ENCODE measurements at places on chromosomes 3 and 15. TPM values are rescaled to one million over a fixed set of nuclear protein-coding genes. Genes with fewer than 3 reads are reported as not detected.

Gene CACNA2D2
- 0.25 TPM for total RNA-seq

Gene HTD2
- 13.2 TPM for total RNA-seq

Gene TP63
- total RNA-seq, result 1.2 TPM

Gene EFCAB12
- total RNA-seq, result 0.14 TPM

Gene RBPMS2
- 9.3 TPM for total RNA-seq

Gene PSTPIP1
- total RNA-seq, result not detected

Gene SGO1
- 27.2 TPM for total RNA-seq

Gene IGDCC3
- 51.2 TPM for total RNA-seq

Gene SEMA7A
- 38.1 TPM for total RNA-seq

Gene KNG1
- total RNA-seq, result 6.7 TPM

Gene PLCH1
- 3.1 TPM for total RNA-seq

DNA sequence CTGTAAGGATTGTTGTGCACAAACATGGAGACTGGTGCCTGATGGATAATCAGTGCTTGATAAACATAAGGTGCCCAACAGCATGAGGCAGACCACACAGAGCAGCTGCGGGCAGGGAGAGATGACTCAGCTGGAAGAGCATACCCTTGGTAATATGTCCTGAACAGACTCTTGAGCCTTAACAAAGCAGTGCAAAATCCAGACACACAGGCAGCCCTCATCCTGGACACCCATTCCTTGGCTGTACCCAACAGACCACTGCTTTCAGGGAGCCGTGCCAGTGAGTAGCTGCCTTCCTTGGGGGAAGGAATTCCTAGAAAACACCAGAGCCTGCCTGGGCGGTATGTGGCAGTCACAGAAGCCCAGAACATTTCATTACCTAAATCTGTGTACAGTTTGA, 156.2 kb downstream of the CLSTN2 start:
- no peak overlapping the region for H3K27ac ChIP-seq
- no peaks in the 10 kb centered on the region for H3K4me1 ChIP-seq
- DNase-seq, result no peak
- no peak overlapping the region for H3K4me3 ChIP-seq

- H3K4me1 ChIP-seq, result no peaks in the 10 kb centered on the region
- H3K27ac ChIP-seq, result no peak overlapping the region
These were observed 391.2 kb upstream of the NECTIN3 start for GRCh38 chr3:110680450-110680849.

DNA sequence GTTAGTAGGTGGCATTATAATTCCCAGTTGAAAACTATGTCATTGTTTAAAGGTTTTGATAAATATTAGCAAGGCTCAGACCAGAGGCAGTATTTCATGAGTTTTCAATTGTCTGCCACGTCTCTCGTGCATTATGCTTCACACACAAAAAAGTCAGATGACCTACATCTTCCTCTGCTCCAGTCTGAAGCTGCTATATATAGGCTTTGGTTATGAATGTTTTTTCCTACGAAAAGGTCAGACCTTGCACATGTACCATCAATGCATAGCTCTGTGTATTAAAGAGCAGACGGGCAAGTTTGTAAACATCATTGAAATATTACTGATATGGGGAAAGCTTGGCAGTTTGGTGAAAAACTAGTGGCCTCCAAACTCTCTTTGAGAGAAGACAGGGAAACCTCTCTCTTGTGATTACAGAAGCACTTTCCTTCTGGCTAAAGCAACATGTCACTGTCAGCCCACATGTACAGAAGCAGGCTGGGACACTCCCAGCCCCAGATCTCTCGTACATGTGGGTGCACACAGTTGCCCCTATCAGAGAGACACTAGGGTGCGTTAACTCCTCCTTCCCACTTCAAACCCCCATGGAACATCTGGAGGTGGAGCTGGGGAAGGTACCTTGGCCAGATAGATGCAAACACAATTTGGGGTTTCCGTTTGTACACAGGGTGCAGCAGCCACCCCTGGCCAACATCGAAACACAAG, 184.0 kb upstream of the BCL6 start:
- no peak overlapping the region for H3K4me3 ChIP-seq
- no peaks in the 10 kb centered on the region for H3K27me3 ChIP-seq
- no peaks in the 10 kb centered on the region for H3K36me3 ChIP-seq

GRCh38 chr15:75049392-75049791, 26.0 kb downstream of the PPCDC start:
- H3K4me3 ChIP-seq, result no peak overlapping the region
- no peaks in the 10 kb centered on the region for H3K36me3 ChIP-seq
- H3K27me3 ChIP-seq, result no peaks in the 10 kb centered on the region
- no peak for DNase-seq
- H3K4me1 ChIP-seq, result peaks cover 13% of the 10 kb centered on the region
- H3K27ac ChIP-seq, result no peak overlapping the region

- peak overlapping the region; percentile 84 for H3K27ac ChIP-seq
- no peaks in the 10 kb centered on the region for H3K36me3 ChIP-seq
- no peak for DNase-seq
- H3K4me1 ChIP-seq, result peaks cover 32% of the 10 kb centered on the region
- no peak overlapping the region for H3K4me3 ChIP-seq
These were observed 127.1 kb downstream of the KCNMB2 start for GRCh38 chr3:178663201-178663934.

DNA sequence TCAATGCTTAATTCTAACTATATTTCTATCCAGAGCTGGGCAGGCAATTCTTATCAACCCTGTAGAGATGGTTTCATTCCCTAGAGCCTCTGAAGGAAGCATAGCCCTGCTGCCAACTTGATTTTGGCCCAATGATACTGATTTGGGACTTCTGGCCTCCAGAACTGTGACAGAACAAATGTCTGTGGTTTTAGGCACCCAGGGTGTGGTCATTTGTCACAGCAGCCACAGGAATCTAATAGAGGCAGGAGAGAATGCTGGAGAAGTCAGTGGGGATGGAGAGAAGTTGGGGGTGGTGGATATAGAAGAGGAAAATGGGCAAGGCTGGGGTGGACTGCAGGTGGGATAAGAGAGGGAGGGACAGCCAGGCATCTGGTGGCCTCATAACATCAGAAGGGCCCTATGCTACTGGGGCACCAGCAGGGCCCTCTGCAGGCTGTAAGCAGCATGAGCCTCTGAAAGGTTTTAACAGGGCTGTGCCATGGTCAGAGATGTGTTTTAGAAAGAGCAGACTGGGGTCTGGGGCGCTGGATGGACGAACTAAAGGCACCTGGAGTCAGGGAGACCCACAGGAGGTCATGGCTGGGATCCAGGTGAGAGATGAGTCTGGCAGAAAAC, 19.8 kb downstream of the MRPS11 start:
- H3K36me3 ChIP-seq, result no peaks in the 10 kb centered on the region
- DNase-seq, result no peak
- H3K4me1 ChIP-seq, result no peaks in the 10 kb centered on the region
- no peak overlapping the region for H3K27ac ChIP-seq
- no peaks in the 10 kb centered on the region for H3K27me3 ChIP-seq

GRCh38 chr3:113242096-113242581, 30.8 kb downstream of the BOC start:
- H3K27me3 ChIP-seq, result no peaks in the 10 kb centered on the region
- H3K4me3 ChIP-seq, result no peak overlapping the region
- no peaks in the 10 kb centered on the region for H3K4me1 ChIP-seq

- no peak overlapping the region for H3K27ac ChIP-seq
- DNase-seq, result no peak
- no peaks in the 10 kb centered on the region for H3K36me3 ChIP-seq
- no peak overlapping the region for H3K4me3 ChIP-seq
These were observed 2.3 kb upstream of the OR4F6 start for GRCh38 chr15:101801048-101801447.

DNA sequence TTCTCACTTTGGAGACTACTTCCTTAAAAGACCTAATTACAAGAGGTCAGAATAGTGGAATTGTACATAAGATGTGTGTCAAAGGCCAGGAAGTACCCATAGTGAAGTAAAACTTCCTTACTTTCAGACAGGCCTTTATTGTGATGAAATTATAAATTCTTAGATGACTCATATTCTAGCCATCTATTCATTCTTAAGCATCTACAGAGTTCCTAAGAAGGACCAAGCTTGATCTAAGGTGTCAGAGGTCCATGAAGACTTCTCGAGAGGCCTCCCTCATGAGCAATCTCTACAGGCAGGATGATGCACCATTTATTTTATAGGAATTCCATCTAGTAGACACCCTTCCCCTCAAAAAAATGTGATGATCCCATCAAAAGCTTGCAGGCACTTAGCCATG, 493.3 kb downstream of the MAGI1 start:
- H3K27ac ChIP-seq, result no peak overlapping the region
- no peaks in the 10 kb centered on the region for H3K36me3 ChIP-seq
- no peak for DNase-seq
- H3K4me1 ChIP-seq, result peaks cover 8% of the 10 kb centered on the region
- H3K27me3 ChIP-seq, result no peaks in the 10 kb centered on the region

- no peak overlapping the region for H3K4me3 ChIP-seq
- H3K4me1 ChIP-seq, result no peaks in the 10 kb centered on the region
- DNase-seq, result no peak
These were observed 103.7 kb downstream of the SV2B start for GRCh38 chr15:91203619-91204203.

GRCh38 chr3:14701676-14702075, 26.7 kb downstream of the C3orf20 start:
- no peak for DNase-seq
- no peaks in the 10 kb centered on the region for H3K4me1 ChIP-seq
- H3K4me3 ChIP-seq, result no peak overlapping the region
- no peak overlapping the region for H3K27ac ChIP-seq

- H3K27me3 ChIP-seq, result no peaks in the 10 kb centered on the region
- DNase-seq, result no peak
- H3K4me3 ChIP-seq, result no peak overlapping the region
- no peak overlapping the region for H3K27ac ChIP-seq
- H3K4me1 ChIP-seq, result no peaks in the 10 kb centered on the region
These were observed 38.8 kb downstream of the TNK2 start for GRCh38 chr3:195869413-195870001.

- no peaks in the 10 kb centered on the region for H3K27me3 ChIP-seq
- H3K4me3 ChIP-seq, result no peak overlapping the region
- no peak overlapping the region for H3K27ac ChIP-seq
- H3K36me3 ChIP-seq, result no peaks in the 10 kb centered on the region
- DNase-seq, result no peak
These were observed 182.9 kb upstream of the FEZF2 start for GRCh38 chr3:62556121-62556815.

- no peaks in the 10 kb centered on the region for H3K36me3 ChIP-seq
- no peak for DNase-seq
- no peaks in the 10 kb centered on the region for H3K4me1 ChIP-seq
These were observed 12.3 kb upstream of the CRBN start for GRCh38 chr3:3191675-3192285.

DNA sequence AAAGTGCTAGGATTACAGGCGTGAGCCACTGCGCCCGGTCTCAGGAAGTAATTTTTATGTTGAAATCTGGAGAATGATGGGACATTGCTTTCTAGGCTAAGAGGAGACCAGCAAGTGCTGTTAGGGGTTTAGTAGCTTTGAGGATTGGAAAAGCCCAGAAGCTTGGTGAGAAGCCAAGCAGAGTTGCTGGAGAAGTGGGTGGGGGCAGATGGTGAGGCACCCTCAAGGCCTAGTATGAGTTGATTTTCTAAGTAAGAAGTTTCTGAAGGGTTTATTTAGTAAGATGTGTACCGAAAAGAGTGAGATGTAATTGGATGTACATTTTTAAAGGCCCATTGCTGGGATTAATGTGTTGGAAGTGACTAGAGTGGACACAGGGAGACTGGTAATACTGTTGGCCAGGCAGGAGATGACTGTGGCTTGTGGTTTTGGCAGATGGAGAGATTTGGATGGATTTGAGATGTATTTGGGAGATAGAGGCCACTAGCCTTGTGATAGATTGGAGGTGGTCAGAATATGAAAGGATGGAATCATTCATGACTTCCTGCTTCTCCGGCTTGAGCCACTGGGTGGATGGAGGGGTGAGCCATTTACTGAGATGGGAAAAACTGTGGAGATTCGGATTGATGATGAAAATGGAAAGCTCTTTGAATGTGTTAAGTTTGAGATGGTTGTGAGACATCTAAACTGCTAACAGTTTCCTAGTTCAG, 2.3 kb downstream of the LRRC28 start:
- no peaks in the 10 kb centered on the region for H3K4me1 ChIP-seq
- DNase-seq, result no peak
- H3K27ac ChIP-seq, result no peak overlapping the region
- H3K27me3 ChIP-seq, result no peaks in the 10 kb centered on the region
- no peaks in the 10 kb centered on the region for H3K36me3 ChIP-seq

DNA sequence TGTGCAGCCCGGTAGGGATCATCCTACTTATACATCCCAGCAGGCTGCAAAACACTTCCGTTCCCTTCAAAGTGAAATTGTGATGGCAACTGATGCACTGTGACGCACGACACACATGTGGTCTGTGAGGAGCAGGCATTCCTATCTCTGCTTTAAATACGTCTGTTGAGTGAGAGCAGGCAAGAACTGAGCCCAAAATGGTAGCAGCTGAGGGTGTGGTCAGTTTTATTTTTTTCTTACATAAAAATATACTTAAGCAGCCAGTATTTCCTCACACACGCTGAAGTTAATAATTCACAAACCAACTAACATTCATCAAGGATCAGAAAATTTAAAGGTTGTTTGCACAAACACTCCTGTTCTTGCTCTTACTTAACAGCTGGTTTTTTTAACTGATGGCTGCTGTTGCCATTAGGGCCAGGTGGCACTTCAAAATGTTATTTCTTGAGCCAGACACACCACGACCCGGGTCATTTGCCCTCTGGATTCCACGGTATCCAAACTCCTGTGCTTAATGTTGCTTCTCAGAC, 23.9 kb downstream of the LRIG1 start:
- no peaks in the 10 kb centered on the region for H3K27me3 ChIP-seq
- H3K4me3 ChIP-seq, result no peak overlapping the region
- peaks cover 97% of the 10 kb centered on the region for H3K4me1 ChIP-seq
- DNase-seq, result no peak

- H3K27me3 ChIP-seq, result no peaks in the 10 kb centered on the region
- H3K4me3 ChIP-seq, result no peak overlapping the region
- no peak for DNase-seq
- H3K27ac ChIP-seq, result no peak overlapping the region
- H3K36me3 ChIP-seq, result no peaks in the 10 kb centered on the region
- H3K4me1 ChIP-seq, result no peaks in the 10 kb centered on the region
These were observed 78.3 kb downstream of the B3GALNT1 start for GRCh38 chr3:161026612-161027510.

GRCh38 chr15:40769274-40770146, at the start of gene C15orf62:
TSS of gene C15orf62 (plus strand) at chr15:40769980. CDS start at chr15:40770496, 516 bp downstream.
- H3K27me3 ChIP-seq, result no peaks in the 10 kb centered on the region
- H3K36me3 ChIP-seq, result peaks cover 1% of the 10 kb centered on the region
- H3K4me1 ChIP-seq, result no peaks in the 10 kb centered on the region
- no peak within 1 kb of the TSS for H3K27ac ChIP-seq
- H3K4me3 ChIP-seq, result no peak within 1 kb of the TSS
- DNase-seq, result no peak
